Activated CD8-positive, alpha-beta memory T cell treated with anti-CD3 and anti-CD28 coated beads, Interleukin-2, amount 10 ng/mL, durations not matched to agents 7 days and 5 days (primary cell): ENCODE measurements at places on chromosomes 6 and 20.

- DNase-seq, result no peak
These were observed 83.4 kb downstream of the MAP7 start for GRCh38 chr6:136466777-136467176.

GRCh38 chr6:33095681-33096080, 19.9 kb downstream of the HLA-DPB1 start:
- no peak for DNase-seq

GRCh38 chr6:107115695-107116327, 496 bp upstream of the BEND3 start:
- peak; percentile 43 for DNase-seq

GRCh38 chr6:167996424-167997199, 859 bp upstream of the KIF25 start:
- peak; percentile 22 for DNase-seq

- DNase-seq, result no peak
These were observed 1.4 kb downstream of the LTA start for GRCh38 chr6:31573239-31574105.

GRCh38 chr6:113856625-113857555, at the start of gene MARCKS:
Gene MARCKS, plus strand, starts transcription at chr6:113857345. Its CDS starts 401 bp downstream, at chr6:113857746.
- peak; percentile 50 for DNase-seq

DNA sequence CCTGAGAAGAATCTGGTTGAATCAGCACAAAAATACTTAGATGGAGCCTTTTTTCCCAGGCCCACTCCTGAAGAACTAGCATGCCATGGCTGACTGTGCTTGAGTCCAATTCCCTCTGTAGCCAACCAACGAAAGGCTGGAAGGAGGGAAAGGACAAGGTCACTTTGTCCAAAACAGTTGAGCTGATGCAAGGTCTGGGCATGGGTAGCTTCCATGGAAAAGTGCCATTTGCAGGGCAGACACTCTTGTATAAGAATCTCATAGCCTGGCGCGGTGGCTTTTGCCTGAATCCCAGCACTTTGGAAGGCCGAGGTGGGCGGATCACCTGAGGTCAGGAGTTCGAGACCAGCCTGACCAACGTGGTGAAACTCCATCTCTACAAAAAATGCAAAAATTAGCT, 125.0 kb upstream of the LGSN start:
- no peak for DNase-seq

- no peak for DNase-seq
These were observed 14.5 kb downstream of the CSNK2A1 start for GRCh38 chr20:528923-529604.

GRCh38 chr6:110190726-110191125, 10.5 kb downstream of the CDC40 start:
- no peak for DNase-seq

DNA sequence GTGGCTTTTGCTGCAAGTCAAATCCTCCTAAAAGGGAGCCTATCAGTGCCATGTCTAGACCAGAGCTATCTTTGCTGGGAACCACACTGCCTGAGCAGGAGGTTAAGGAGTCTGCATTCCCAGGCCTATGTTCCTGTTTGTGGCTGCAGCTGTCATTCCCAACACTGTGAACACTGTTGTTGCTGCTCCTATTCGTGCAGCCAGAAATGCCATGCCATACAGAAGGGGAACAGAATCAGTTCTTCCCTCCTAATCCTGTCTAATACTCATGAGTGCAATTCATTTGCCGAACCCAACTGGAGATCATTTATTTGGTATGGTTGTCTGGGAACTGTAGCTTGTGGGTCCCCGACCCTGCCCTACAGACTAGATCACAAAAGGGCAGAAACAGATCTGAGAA, 406.5 kb upstream of the GJE1 start:
- DNase-seq, result no peak

- DNase-seq, result no peak
These were observed 4.1 kb downstream of the PAX1 start for GRCh38 chr20:21709535-21709904.

- peak; percentile 63 for DNase-seq
These were observed at the start of gene MAP7 for GRCh38 chr6:136550330-136551071. Gene MAP7, minus strand, starts transcription at chr6:136550422. Its CDS starts 14 bp downstream, at chr6:136550408.

DNA sequence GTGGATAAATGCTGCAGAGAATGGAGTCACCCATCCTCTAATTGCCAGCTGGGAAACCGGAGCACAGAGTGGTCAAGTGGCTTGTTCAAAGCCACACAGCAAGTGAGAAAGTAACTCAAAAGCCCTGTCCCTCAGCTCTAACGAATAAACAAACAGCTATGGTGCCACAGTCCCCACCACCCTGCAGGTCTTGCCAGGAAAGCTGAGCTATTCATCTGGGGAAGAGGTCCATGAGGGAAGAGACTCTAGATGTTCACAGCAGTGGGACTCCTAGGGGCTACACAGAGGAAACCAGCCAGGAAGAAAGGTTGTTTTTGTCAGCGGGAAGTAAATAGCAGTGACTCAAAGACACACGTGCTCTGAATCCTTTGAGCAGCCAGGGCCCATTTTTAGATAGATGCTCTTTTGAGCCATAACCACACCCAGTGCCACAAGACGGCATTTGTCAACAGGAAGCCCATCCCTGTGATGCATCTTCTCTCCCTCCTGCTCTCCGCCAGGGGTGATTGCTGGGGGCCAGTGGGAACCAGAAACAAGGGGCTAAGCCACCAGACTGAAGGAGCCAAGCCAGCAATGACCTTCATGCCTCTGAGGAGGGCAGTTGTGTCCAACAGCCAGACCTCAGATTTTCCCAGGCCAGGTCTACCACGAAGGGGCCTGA, 32.4 kb upstream of the TCP11 start:
- DNase-seq, result peak; percentile 62

- DNase-seq, result no peak
These were observed 114.8 kb downstream of the SMOC2 start for GRCh38 chr6:168555618-168556273.

DNA sequence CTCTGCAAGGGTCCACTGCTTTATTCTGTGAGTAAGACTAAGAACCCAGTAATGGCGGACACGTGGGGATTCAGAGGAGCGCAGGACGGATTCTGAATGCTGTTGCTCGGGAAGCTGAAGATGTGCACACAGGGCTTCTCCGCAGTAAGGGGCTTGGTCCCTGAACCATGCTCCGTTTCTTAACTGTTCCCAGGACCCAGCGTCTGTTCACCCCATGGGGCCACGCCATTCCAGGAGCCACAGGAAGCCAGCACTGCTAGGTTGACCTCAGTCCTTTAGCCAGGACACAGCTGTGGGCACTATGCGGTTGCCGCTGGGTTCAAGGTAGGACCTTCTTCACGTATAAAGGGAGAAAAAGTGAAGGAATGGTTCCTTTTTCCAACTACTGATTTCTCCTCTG, 59.8 kb downstream of the IRF4 start:
- peak; percentile 38 for DNase-seq

GRCh38 chr20:21433329-21433890, 36.1 kb upstream of the NKX2-4 start:
- no peak for DNase-seq

DNA sequence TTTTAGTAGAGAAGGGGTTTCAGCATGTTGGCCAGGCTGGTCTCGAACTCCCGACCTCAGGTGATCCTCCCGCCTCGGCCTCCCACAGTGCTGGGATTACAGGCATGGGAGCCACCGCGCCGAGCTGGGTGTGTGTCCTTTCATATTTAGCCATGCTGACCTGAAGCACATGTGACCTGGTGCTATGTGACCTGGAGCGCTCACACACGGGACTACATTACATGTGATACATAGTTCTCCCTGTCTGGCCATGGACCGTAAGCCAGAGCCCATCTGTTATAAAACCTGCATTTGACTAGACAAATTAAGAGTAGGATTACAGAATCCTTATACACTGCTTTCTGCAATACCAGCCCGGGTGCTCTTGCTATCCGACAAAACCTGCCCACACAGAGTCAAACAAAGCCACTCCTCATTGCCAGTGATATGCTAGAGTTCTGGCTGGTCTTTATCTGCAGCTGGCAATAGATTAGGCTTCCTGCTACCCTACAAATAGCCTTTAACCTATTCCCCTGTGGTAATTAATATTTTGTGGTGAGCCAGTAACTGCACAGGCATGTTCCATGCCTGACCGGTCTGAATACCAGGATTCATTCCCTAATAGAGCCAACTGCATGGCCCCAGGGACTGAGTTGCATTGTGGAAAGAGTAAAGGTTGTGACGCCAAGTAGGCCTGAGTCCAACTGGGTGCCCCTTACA, 26.3 kb upstream of the FAM50B start:
- DNase-seq, result no peak

DNA sequence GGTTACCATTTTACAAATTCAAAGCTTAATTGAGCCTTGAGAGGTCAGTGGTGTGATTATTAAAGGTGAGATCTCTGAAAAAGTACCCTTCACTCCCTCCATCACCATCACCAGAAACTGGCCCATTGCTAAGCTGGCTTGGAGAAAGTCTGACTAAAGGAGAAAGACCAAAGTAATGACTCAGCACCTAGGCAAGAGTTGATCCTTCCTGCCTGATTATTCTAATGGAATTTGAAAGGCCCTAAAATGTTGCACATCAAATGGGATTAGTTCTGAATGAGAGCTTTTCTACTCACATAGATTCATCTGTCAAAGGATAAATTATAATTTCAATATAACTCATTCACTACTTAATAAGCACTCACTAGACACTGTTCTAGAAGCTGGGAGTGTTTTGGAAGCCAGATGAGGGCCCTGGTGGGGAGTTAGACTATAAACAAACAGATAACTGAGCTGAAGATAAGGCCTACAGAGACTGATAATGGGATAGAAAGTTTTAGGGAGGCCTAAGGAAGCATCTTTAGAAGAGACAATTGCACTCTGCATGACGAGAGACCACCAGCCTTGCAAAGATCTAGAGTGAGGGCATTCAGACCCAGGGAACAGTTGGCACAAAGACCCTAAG, 366.7 kb downstream of the SYNE1 start:
- DNase-seq, result no peak

DNA sequence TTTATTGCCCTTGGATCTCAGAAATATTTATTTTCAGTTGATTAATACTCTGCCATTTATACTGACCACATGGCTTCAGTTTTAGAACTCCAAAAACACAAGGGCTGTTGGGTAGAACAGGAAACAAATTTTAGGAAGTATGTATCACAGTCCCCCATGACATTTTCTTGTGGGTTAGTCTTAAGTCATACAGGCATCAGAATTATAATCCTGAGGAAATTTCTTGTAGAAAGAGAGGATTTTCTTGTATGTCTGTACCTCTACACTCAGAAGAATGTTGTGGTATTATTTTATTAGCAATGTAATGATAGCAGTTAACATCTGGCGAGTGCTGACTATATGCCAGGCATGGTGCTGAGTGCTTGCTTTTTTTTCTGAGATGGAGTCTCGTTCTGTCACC, 302.9 kb downstream of the CLIC5 start:
- DNase-seq, result no peak

- DNase-seq, result peak; percentile 46
These were observed 26.9 kb downstream of the ARMC2 start for GRCh38 chr6:108875161-108875555.

GRCh38 chr6:44064089-44064947, 62.9 kb downstream of the MRPL14 start:
- DNase-seq, result peak; percentile 56

DNA sequence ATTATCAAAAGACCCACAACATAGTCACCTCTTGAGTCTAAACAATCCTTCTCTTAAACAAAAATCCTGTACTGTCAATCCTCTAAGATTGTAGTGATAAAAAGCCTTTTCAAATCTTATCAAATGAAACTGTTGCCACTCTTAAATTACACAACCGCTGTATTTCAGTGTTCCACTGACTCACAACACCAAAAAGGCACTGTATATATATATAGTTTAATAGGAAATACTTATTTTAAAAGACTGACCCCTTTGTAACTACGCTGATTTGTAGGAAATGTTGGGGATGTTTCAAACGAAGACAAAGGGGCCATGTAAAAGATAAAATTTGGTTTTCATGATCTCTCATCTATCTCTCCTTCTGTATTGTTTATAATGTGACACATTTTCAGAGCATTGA, 14.1 kb downstream of the CPNE1 start:
- no peak for DNase-seq

- DNase-seq, result no peak
These were observed 19.0 kb upstream of the TRDN start for GRCh38 chr6:123655521-123656306.

GRCh38 chr6:1287103-1287591, 24.8 kb upstream of the FOXQ1 start:
- no peak for DNase-seq

- no peak for DNase-seq
These were observed 37.1 kb downstream of the SMLR1 start for GRCh38 chr6:130864344-130864743.

- no peak for DNase-seq
These were observed 15.0 kb upstream of the MTFR2 start for GRCh38 chr6:136265101-136265500.

GRCh38 chr6:134317471-134318131, at the start of gene SGK1:
Gene SGK1, minus strand, starts transcription at chr6:134318112. Its CDS starts 652 bp downstream, at chr6:134317460.
- no peak for DNase-seq

DNA sequence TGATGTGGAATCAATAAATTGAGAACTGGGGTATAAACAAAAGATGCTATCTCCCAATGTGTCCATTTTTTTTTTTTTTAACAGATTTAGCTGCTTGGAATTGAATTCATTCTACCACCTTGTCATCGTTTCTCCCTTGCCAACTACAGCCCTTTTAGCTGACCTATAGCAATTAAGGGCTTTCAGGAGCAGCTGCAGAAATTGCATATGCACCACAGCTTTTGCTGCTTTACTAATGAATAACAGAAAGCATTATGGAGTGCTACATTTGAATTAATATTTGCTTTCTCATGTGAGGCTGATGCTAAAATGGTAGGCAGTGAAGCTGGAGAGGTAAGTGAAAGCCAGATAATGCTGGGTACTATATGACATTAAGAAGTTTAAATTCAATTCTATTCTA, 5.7 kb downstream of the SESN1 start:
- DNase-seq, result no peak

DNA sequence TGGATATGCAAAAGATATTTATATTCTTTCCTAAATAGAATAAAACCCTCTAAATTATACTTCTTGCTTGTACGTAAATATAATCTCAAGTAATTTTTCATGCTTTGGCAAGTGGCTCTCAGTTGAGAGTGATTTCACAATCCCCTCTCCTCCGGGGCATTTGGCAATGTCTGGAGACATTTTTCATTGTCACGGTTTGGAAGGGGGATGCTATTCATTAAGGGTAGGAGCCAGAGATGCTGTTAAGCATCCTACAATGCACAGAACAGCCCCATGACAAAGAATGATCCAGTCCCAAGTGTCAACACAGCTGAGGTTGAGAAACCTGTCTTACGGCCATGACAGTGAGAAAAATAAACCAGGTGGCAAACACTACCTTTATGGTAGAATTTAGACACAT, 75.7 kb downstream of the AGPAT4 start:
- no peak for DNase-seq

GRCh38 chr20:32635764-32636163, 38.0 kb downstream of the C20orf203 start:
- DNase-seq, result no peak
